T-helper 1 cell (primary cell): ENCODE measurements at places on chromosomes 1 and 21.

GRCh38 chr21:40714536-40714935 is 132.4 kb downstream of the DSCAM start:
- no peak for DNase-seq

DNA sequence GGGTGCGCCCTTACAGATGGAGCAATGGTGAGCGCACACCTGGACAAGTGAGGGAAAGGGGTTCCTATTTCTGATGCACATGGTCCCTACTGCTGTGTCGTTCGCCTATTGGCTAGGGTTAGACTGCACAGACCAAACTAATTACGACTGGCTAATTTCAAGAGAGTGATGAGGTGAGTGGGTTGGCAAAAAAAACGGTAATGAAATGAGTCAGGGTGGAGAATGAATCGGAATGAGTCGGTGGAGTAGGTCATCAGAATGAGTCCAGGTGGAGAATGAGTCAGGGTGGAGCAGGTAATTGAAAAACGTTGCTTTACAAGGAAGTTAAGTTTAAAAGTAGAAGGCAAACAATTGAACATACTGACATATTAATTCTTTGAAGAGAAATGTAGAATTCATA is 79.8 kb downstream of the WDR4 start:
- DNase-seq, result no peak

- no peak for DNase-seq
Observed at GRCh38 chr1:236550961-236551851, 27.4 kb downstream of the LGALS8 start.

DNA sequence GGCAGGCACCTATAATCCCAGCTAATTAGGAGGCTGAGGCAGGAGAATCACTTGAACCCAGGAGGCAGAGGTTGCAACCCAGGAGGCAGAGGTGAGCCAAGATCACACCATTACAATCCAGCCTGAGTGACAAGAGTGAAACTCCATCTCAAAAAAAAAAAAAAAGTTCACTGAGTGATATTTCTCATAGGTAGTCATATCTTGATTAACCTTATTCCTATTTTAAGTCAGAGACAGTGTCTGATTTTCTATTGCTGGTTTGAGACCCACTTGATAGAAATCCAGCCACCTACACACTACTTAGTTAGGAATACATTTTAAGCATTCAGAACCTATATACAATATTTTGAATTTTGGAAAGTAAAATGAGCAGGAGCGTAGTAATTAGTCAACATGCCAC is 357.4 kb upstream of the ADGRL2 start:
- DNase-seq, result no peak

GRCh38 chr1:232899839-232900238 is 50.6 kb upstream of the NTPCR start:
- DNase-seq, result no peak

DNA sequence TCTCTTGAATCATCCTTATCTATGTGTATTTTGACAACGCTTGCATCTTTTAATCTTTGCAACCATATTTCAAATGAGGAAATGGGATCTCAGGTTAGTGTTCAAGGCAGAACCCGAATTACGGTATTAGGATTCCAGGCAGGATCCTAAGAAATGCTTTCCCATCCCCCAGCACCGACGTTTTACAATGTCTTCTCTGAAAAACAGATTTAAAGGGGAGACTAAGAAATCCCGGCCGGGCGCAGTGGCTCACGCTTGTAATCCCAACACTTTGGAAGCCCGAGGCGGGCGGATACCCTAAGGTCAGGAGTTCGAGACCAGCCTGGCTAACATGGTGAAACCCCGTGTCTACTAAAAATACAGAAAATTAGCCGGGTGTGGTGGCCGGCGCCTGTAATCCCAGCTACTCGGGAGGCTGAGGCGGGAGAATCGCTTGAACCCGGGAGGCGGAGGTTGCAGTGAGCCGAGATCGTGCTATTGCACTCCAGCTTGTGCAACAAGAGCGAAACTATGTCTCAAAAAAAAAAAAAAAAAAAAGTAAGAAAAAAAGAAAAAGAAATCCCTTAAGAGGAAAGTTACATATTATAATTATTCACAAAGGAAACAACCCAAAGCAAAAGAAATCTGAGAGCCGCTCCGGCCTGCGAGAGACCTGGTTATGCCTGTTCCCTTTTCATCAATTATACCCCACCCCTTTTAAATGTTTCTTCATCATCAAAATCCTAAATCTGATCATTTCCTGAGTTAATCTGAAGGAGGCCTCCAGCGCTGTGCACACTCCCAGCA is 801 bp upstream of the GORAB start:
- peak; percentile 2 for DNase-seq

DNA sequence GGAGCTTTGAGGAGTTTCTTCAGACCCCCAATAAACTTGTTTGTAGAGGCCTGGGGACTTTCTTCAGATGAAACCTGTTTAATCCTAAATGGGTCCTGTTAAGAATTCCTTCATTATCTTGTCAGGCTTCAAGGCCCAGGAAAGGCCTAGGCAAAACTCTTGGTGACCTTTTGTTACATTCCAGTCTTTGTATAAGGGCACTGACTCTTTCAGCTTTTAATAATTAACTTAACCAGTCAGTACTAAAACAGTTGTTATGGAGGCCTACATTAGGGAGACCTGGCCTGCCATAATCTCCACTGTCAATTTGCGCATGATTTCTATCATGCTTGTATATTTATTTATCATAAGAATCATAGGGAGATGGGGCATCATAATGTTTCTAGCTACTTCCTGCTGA is 110.2 kb downstream of the FCRL5 start:
- no peak for DNase-seq

GRCh38 chr21:33247599-33247998 is 17.9 kb downstream of the IFNAR2 start:
- no peak for DNase-seq

DNA sequence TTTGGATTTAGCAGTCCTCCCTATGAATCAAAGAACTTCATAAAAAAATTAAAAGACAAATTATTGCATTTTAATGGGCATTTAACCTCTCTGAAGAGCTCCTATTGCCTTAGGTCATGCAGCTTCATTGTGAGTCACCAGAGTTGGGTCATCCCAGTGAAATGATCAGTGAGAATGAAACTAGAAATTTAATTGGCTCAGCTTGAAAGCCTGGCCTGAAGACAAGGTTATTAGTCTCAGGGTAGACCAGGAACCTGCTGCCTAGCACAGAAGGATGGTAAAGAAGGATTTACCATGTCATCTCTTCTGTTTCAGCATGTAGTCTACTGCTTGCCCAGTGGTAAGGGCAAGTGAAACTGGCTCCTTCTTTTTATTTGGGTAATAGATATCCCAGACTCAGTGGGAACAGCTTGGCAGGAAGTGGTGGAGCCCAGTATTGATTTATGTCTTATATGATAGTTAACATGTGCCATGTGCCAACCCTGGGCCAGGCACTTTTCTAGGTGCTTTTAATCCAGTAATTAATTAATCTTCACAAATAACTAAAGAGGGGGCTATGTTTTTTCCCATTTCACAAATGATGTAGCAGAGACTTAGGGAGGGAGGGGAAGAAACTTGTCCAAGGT is 23.6 kb downstream of the LAMC2 start:
- no peak for DNase-seq
